ENCODE measurements at places on chromosomes 4 and X.

DNA sequence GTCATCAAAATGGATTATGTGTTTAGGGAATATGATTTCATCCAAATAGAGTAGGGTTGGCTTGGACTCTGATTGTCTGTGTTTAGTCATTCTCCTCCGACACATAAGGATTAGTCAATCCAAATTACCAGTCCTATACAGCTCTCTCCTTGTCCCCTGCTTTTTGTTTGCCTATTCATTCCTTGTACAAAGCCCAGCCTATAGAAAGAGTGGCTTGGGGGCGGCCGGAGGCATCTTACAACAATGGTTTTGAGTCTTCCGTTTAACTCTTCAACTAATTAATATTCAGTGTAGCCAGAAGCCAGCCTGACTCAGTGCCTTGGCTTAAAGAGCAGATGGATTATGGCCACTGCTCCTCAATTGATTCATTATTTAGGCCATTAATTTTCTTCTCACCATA lies 796.6 kb upstream of the POU3F4 start:
- no peak for DNase-seq

- DNase-seq, result no peak
Measured at GRCh38 chr4:108559911-108560310, 60.5 kb upstream of the RPL34 start.

- no peak for DNase-seq
Measured at GRCh38 chrX:57329008-57329407, 42.5 kb downstream of the FAAH2 start.

DNA sequence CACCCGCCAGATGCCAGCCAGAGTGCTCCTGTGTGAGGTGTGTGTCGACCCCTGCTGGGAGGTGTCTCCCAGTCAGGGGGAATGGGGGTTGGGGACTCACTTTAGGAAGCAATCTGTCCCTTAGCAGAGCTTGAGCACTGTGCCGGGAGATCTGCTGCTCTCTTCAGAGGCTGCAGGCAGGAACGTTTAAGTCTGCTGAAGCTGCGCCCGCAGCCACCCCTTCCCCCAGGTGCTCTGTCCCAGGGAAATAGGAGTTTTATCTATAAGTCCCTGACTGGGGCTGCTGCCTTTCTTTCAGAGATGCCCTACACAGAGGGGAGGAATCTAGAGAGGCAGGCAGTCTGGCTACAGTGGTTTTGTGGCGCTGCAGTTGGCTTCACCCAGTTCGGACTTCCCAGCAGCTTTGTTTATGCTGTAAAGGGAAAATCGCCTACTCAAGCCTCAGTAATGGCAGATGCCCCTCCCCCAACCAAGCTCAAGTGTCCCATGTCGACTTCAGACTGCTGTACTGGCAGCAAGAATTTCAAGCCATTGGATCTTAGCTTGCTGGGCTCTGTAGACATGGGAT lies 80.8 kb downstream of the CCSER1 start:
- DNase-seq, result no peak

GRCh38 chr4:111842336-111842735 lies 302.9 kb upstream of the FAM241A start:
- DNase-seq, result no peak

DNA sequence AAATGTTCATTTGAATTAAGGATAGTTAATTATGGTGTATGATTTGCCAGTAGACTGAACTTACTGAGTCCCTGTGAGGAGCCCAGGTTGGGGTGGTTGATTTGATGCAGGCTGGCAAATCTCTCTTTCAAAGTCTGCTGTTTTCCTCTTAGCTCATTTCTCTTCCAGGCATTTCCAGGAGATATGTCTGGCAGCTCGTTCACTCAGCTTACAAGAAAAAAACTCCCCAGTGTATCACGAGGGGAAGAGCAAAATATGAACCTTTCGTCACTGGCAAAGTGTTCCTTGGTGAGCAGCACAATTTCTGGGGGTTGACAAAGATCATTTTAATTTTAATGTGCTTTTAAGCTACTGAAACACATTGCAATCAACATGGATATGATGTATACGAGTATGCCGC lies 244.2 kb downstream of the CBLL2 start:
- no peak for DNase-seq

- peak; percentile 87 for DNase-seq
Measured at GRCh38 chr4:169270810-169271691, at the start of gene SH3RF1. SH3RF1 (minus strand) TSS chr4:169270956; CDS start chr4:169269212, 1,744 bp downstream.

DNA sequence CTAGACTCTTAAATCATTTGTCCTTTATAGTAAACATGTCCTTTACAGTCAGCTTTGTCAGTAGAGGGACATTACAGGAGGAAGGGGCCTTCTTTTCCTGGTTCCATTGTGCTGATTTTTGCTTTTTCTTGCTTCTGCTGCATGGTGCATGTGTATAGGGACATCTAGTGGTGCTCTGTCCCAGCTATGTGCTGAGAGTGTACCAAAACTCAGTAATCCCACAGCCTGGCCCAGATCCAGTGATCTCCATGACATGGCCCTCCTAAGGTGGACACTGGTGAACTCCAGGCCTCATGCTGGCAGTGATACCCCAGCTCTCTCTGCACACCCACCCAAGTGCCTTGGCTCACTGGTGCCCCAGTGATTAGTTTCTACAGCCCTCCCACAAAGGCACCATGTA lies 45.2 kb downstream of the MAGEB17 start:
- DNase-seq, result peak; percentile 1

GRCh38 chrX:139222511-139223200 lies 307.9 kb upstream of the F9 start:
- no peak for DNase-seq

- DNase-seq, result peak; percentile 29
Measured at GRCh38 chr4:184648313-184649025, 778 bp downstream of the CASP3 start.

DNA sequence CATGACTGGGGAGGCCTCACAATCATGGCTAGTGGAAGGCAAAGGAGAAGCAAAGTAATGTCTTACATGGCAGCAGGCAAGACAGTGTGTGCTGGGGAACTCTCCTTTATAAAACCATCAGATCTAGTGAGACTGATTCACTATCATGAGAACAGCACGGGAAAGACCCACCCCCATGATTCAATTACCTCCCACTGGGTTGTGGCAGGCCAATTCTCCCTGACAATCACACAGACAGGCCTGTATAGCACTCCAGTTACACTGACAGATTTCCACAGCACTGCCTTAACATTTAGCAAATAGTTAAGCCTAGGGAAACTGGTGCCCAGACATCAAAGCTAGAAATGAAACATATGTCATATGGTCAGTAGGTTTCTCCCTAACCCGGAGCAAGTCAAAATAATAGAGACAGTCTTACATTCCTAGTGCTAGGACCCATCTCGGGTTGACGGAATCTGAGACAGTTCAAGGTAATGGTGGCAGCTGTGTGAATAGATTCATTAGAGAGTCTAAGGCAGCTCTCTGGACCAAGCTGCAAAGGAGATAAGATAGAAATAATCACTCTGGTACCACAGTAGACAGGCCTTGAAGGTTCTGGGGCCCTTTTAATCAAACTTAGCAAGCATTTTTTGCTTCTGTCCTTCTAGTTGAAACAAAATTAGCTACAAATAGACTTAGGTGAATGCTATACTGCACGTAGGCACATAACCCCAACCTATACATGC lies 9.4 kb upstream of the HERC5 start:
- DNase-seq, result no peak

- no peak for DNase-seq
Measured at GRCh38 chr4:168942985-168943384, 67.1 kb downstream of the CBR4 start.

DNA sequence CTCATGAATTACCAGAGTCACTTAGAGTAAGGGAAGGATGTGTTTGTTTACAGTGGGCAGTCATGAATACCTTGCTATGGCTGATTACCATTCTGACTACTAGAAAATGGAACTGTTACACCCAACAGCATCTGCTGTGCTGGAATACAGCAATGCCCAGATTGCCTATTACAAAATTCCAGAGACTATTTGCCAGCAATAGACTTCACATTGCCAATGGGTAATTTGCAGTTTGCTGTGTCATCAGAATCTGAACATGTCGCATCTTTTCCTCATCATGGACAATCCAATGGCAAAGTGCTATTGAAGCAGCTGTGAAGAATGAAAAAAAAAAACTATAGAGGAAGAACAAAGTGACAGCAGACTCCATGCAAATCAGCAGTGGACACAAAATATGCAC lies 356.6 kb downstream of the CXXC4 start:
- no peak for DNase-seq

DNA sequence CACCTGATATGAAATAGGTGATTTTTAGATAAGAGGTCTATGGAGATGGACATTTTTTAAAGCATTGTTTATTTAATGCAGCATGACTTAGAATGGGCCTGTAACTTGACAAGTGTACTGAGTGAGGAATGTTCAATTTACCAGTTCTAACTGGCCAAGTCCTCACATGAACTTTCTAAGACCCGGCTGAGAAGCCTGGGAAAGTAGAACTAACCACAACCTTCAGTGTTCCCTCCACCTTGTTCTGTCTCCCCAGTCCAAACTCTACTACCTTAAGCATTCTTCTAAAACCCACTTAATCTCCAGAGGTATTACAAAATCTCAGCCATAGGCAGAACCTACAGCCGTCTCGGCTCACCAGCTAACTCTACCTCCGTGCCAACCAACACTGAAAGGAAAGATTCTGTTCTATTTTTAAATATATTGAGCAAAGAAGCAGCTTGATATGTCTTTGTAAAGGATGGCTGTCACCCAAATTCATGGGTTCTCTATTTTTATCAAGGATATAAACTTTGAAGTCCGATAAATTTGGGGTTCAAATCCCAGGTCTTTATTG lies 6.8 kb downstream of the PPARGC1A start:
- no peak for DNase-seq

GRCh38 chrX:150465881-150466775 lies 102.3 kb upstream of the MTM1 start:
- no peak for DNase-seq

- DNase-seq, result no peak
Measured at GRCh38 chr4:73734530-73735001, 5.8 kb upstream of the CXCL8 start.

- DNase-seq, result peak; percentile 32
Measured at GRCh38 chr4:159177265-159178150, 74.6 kb downstream of the RAPGEF2 start.

GRCh38 chrX:121179972-121180371 lies 132.6 kb downstream of the GLUD2 start:
- DNase-seq, result no peak

DNA sequence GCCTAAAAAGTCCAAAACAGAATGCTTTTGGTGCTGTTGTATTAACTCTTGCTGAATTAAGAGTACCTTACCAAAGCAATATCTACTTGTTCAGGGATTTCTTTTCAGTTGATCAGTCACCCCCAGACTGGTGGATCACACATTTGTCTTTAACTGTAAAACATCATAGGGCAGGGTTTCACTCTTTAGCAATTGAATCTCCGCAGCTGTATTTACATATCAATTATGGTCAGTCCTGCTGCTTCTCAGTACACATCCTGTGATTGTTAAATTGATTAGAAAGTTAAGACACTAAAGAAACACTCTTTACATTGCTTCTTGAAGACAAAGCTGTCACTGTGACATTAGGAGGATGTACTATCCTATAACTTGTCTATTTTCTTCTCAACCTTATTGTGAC lies 277.1 kb upstream of the ADGRL3 start:
- DNase-seq, result no peak

GRCh38 chr4:1410491-1411325 lies 4.5 kb upstream of the NKX1-1 start:
- peak; percentile 80 for DNase-seq

All from hematopoietic multipotent progenitor cell (in vitro differentiated cells).